Pericardium fibroblast (primary cell): ENCODE measurements at places on chromosomes 5 and 9. TPM values are rescaled to one million over a fixed set of nuclear protein-coding genes. Genes with fewer than 3 reads are reported as not detected.

The WDR38 gene
- not detected in 2 replicates for total RNA-seq

The FXN gene
- total RNA-seq = 4.6 and 19.1 TPM in 2 replicates

The GLRA1 gene
- total RNA-seq = not detected in 2 replicates

The CD72 gene
- total RNA-seq = 1.6 and 2.2 TPM in 2 replicates
